ENCODE measurements at places on chromosomes 1 and 21.

DNA sequence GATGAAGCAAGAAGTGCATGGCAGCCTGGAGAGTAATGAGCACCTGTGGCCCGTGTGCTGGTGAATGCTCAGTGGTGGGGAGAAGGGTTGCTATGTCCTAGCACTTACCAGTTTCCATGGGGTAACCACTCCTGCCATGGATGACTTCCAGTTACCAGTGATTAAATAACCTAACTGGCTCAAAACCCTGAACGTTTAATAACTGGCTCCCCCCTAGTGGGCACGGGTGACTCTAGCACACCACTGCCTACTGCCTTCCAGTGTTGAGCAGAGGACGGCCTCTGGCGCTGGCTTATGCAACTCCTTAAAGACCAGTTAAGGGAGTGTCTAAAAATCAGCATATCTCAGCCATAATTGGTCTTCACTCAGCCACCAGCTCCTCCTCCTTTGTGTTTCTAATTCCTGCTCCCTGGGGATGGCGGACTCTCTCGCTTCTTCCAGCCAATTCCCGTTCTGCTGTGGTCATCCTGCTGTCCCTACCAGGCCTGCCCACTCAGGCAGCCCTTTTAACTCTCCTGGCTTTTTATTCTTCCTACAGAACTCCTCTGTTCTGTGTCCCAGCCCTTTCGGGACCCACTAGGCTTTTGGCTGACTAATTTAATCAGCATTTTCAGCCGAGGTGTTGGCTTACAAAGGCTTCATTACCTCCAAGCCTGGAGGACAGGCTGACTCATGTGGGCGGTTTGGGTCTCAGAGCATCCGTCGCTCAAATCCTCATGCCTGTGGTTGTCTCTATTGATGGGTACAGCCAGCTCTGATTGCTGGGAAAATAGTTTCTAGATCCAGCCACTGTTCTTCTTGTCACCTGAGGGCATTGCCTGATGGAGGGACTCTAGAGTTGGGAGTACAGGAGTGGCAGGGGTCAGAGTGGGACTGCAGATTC is 332.4 kb downstream of the CAMTA1 start:
- DNase-seq, result no peak

GRCh38 chr1:53259932-53260331 is 21.6 kb upstream of the MAGOH start:
- DNase-seq, result no peak

DNA sequence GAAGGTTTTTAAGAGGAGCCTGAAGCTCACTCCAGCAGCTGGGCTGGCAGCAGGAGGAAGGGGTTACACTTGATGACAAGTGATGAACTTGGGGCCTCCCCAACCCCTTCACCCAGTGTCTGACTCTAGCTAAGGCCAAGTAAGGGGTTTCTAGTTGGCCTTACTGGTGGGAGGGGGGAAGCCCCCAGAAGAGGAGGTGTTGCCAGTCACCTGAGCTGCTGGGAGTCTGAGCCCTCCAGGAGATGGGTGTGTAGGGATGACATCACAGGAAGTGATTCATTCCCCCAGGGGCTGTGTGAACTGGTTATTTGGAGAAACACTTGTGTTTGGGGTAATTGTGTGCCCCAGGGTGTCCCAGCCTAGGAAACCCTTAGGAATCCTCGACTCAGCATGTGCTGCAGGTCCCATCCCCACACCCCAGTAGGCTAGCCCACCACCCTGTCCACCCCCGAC is 3.1 kb downstream of the PADI1 start:
- peak; percentile 31 for DNase-seq

GRCh38 chr1:154453574-154454352 is 48.3 kb upstream of the TDRD10 start:
- no peak for DNase-seq

DNA sequence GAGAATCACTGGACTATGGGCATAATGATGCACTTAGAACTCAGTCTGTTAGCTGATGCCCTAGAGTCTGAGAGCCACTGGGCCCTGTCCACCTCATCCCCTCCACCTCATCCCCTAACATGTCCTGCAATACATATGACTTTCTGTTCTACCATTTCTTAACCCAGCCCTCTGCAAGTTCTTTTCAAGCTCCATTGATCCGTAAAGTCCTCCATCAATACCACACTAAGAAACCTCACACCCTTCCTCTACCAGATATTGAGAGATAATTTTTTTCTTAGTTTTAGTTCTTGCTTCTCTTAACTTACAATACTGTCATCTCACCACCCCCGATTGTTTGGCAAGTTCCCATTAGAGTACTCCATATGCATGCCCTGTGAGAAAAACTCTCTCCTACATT is 22.1 kb downstream of the FCRL4 start:
- no peak for DNase-seq

DNA sequence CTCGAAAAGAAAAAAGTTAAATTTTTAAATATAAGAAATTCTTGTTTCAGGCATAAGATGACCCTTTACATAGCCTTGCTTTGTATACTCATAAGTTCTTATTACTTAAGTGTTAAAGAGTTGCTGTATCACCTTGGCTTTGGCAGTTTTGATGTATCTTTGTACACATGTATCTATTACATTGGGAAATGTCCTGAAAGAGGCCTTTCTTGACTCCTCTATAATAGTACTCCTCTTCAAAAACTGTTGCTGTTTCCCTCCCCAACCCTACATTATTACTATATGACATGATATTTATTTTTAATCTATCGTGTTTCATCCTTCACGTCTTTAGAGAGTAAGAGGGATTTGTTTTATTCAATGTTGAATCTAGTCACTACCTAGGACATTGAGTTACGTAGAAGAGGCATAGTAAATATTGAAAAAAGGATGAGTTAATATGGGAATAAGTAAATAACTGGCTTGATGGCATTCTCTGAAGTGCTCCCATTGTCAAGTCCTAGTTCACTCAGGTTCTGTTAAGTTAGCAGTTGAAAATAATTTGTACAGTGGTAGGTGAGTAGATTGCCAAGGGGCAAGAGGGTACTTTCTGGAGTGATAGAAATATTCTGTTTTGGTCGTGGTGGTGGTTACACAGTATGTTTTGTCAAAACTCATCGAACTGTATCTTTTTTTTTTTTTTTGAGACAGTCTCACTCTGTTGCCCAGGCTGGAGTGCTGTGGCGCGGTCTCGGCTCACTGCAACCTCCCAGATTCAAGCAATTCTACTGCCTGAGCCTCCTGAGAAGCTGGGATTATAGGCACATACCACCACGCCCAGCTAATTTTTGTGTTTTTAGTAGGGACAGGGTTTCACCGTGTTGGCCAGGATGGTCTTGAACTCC is 8.2 kb downstream of the THRAP3 start:
- DNase-seq, result no peak

DNA sequence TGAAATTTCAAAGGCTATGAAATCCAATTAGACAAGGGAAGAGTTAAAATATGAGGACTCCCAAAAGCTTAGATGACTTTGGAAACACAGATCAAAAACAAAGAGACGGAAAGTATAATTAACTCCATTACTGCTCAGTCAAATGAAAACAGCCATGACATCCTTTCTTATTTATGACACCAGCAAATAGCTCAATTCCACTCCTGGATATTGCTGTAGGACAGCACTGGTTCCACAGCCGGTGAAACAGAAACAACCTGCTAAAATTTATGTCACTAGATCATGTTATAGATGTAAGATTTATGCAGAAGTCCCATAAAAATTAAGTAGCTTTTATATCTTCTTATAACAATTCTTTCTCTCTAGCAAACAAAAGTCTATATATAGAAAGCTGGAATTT is 65.6 kb upstream of the RRP15 start:
- DNase-seq, result no peak

- DNase-seq, result no peak
These were observed 3.8 kb upstream of the SLC30A2 start for GRCh38 chr1:26049531-26050247.

Data from stimulated activated CD4-positive, alpha-beta T cell treated with anti-CD3 and anti-CD28 coated beads, Interleukin-2, amount 100 ng/mL, for 48 hours (primary cell).